ENCODE measurements at places on chromosomes 5 and 9.
A peak's percentile ranks its signal among the peaks of the same experiment; 100 is the strongest.

GRCh38 chr5:77146896-77147295 lies 59.8 kb upstream of the ZBED3 start:
- no peak for DNase-seq

DNA sequence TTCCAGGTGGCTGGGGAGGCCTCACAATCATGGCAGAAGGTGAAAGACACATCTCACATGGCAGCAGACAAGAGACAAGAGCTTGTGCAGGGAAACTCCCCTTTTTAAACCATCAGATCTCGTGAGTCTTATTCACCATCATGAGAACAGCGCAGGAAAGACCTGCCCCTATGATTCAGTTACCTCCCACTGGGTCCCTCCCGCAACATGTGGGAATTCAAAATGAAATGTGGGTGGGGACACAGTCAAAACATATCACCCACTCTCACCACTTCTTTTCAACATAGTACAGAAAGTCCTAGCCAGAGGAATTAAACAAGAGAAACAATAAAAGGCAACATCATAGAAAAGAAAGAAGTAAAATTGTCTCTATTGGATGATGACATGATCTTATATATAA lies 223.4 kb upstream of the SLC24A2 start:
- no peak for DNase-seq

DNA sequence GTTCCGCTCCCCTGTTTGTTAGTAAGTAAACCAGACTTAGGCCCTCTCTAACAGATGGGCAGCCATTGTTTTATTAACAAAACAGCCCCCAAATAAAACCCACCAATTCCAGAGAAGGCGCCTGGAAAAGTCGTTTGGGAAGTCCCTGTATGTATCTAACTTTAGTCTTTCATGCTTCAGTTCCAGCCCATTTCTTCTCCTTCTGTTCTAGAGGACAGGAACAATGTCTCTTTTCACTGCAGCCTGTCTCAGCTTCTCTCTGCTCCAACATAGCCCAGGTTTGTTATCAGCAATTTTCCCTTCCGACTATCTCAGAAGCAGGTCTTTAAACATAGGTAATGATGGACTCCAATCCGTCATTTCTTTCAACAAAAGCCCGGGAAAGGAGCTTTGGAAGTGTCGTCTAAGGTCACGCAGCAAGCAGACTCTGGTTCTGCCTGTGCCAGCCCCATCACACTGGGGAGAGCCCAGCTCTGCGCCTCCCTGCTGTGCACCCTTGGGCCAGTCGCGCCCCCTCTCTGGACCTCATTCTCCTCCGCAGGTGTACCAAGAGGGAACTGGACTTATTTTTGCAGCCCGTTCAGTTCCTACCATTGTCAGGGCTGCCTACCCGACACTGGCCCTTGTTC lies 9.6 kb upstream of the AKNA start:
- DNase-seq: no peak

- DNase-seq: no peak
These were observed 233.0 kb downstream of the SGCD start for GRCh38 chr5:156560002-156560401.

GRCh38 chr9:93315960-93316359 lies 132.0 kb downstream of the WNK2 start:
- no peak for DNase-seq

DNA sequence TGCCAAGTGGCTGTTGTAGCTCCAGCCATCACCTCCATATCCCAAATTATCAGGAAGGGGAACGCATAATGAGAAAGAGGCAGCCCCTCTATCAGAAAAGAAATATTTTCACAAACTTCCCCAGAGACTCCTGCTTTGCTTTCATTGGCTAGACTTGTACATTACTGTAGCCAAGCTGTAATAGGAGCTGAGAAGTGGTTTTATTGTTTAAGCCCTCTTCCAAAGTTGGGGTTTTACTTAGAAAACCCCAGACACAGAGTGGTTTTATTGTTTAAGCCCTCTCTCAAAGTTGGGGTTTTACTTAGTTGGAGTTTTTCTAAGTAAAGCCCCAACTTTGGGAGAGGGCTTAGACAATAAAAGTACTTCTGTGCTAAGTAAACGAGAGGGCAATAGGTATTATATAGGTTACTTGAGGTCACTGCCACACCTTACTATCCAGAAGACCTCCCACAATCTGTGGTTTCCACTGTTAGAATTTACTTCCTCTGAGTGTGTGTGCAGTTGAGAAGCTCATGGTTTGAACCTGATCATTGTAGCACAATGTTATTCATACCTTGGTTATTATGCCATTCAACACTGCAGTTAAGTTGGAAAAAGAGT lies 215.7 kb upstream of the OTULINL start:
- DNase-seq: peak; percentile 29

DNA sequence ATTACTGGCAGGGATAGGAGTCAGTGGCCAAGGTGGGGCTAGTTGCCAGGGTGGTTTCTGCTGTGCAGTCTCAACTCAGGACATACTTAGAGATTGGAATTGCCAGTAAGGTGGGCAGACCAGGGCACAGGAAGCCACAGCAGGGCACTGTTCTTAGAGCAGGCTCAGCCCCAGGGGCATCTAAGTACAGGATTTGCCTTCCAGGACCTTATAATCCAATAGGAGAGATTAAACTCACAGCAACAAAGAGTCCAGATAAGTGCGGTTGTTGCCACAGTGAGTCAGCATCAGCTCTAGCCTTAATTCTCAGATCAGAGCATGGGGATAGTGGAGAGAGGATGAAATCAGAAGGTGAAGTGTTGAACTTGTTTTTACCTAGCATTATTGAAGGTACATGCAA lies 265.8 kb upstream of the TRPC7 start:
- DNase-seq: no peak

GRCh38 chr5:139190125-139190524 lies 8.0 kb downstream of the SIL1 start:
- DNase-seq: no peak

DNA sequence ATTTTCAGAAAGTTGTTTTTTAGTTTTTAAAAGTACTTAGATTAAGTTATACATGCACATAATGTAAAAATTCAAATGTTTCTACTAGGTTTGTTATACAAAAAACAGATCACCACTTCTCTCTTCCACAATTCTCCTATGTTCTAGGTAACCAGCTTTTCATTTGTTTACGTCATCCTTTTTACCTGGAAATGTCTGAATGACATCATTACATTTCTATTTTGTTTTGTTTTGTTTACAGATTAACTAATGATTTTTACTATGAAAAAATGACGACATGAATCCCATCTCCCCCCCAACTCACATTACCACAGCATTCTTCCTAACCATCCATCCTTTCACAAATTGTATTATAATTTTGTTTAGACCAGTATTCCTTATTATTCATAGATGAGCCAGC lies 1709.2 kb downstream of the EFNA5 start:
- no peak for DNase-seq

- no peak for DNase-seq
These were observed 69.6 kb upstream of the CACNA1B start for GRCh38 chr9:137807721-137808703.

DNA sequence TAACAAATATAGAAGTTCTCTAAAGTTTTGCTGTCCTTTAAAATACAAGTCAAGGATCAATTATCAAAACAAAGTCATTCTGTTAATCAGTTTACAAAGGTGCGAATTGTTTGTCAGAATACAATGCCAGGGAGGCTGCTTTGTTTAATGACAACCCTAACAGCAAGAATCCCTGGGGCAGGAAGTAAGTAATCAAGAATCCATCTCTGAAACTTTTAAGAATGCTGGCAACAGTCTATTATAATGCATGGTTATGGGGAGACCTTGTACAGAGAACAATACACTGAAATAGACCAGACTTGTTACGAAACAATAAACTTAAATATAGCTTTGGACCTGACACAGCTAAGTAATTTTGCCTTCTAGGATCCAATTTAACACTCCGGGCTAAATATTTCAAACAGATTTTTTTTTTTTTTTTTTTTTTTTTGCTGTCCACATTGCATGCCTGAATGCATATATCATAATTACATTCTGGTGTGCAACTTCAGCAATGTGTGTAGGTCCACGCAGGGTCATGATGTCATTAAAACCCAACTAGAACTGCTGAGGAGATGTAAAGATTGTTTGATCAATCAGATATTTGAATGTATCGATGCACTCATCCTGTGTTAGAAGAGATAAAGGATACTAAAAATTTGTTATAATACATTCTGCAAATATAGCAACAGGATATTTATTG lies 421.3 kb downstream of the CETN3 start:
- no peak for DNase-seq

DNA sequence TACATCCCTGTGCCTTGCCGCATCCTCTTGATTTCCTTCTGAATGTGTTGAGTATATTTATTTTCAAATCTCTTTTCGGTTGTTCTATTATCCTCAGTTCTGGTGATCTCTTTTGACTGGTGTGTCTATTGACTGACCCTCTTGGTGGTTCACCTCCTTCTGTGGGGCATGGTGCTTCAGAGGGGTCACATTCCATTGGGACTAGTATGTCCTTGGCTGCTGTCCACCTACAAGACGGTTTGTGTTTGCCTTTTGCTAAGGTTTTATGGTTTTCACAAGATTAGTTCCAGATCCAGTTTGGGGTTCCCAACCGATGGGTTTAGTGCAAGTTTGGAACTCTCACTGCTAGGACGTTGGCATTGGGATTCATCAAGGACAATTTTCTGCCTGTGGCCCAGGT lies 66.6 kb downstream of the PHF2 start:
- no peak for DNase-seq

- DNase-seq: no peak
These were observed 306.6 kb downstream of the SPATA31D1 start for GRCh38 chr9:82295181-82295580.
